Renal cortex interstitium (tissue), 15 donors: ENCODE measurements at places on chromosomes 7 and 10. TPM values are rescaled to one million over a fixed set of nuclear protein-coding genes. Genes with fewer than 3 reads are reported as not detected.

Gene OR2A12
- 0.04 TPM for polyA plus RNA-seq

Gene RPEL1
- polyA plus RNA-seq, result 0.17 TPM

Gene LRIT1
- not detected for polyA plus RNA-seq

Gene ADD3
- polyA plus RNA-seq, result 280 TPM

Gene CEP55
- polyA plus RNA-seq, result 18.2 TPM

DNA sequence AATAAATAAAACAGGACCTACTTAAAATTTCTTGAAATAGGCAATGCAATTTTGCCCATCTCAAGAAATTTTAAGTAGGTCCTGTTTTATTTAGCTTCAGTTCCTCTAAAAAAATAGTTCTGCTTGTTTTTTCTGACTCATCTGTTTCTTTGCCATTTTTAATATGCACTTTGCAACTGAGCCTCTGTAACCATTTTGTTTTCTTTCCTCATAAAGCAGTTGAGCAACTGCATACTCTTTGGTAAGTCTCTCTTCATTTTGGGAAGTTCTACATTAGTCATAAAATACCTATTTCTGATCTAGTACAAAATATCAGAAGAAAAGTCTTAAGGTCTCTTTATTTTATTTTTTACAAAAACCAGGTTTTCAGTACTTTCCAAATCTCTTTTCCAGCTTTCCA lies 18.0 kb downstream of the TAS2R40 start:
- DNase-seq, result no peak

- DNase-seq, result no peak
Observed at GRCh38 chr7:84970670-84971069, 216.2 kb downstream of the SEMA3D start.

DNA sequence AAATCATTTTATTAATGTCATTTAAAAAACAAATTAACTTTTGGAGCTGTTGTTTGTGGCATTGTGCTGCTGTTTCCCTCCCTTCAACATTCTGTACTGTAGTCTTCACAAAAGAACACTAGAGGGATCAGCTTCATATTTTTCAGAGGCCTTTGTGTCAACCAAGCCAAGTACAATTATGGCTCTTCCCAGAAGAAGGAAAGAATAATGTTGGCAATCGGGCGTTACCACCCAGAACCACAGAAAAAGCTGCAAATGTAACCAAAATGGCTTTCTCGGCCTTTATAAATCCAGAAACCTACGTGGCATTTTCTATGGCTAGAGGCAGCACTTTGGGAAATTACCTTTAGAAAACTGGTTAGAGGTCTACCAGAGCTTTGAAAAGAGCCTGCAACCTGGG lies 98.8 kb upstream of the COL1A2 start:
- no peak for DNase-seq

- no peak for DNase-seq
Observed at GRCh38 chr7:32507414-32507813, 12.1 kb downstream of the AVL9 start.

- DNase-seq, result no peak
Observed at GRCh38 chr7:157220916-157221569, 82.3 kb downstream of the UBE3C start.

DNA sequence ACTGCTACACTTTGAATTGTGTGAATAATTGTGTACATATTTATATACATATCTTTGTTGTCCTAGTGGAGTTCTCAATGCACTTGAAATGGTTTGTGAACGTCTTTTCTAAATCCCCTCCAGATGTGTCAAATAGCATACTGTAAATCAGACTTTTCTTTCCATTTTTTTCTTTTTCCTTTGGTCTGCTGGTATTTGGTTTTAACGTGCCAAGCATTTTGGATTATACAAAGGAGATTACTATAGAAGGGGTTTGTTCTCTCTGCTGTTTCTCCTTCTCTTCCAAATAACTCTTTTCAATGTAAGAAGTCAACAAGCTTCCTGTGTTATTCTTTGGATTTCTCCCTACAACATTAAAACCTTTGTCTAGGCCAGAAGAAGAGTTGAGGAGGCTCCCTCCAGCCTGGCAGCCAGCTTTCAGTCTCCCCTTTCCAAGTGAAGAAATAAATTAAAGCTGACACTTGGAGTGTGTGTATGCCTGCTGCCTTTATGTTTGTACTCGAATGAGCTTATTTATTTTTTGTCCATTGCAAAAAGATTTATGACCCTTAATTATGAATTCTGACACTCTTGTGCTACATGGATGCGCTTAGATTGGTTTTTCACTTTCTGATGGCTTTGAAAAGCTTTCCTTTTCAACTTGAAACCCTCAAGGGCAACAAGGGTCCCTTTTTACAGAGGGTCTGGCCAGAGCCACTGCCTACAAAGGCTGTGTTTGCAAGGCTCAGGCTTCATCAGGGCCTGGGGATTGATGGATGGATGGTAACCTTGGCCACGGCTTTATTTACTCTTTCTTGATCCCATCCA lies 107.8 kb downstream of the RAB18 start:
- no peak for DNase-seq

DNA sequence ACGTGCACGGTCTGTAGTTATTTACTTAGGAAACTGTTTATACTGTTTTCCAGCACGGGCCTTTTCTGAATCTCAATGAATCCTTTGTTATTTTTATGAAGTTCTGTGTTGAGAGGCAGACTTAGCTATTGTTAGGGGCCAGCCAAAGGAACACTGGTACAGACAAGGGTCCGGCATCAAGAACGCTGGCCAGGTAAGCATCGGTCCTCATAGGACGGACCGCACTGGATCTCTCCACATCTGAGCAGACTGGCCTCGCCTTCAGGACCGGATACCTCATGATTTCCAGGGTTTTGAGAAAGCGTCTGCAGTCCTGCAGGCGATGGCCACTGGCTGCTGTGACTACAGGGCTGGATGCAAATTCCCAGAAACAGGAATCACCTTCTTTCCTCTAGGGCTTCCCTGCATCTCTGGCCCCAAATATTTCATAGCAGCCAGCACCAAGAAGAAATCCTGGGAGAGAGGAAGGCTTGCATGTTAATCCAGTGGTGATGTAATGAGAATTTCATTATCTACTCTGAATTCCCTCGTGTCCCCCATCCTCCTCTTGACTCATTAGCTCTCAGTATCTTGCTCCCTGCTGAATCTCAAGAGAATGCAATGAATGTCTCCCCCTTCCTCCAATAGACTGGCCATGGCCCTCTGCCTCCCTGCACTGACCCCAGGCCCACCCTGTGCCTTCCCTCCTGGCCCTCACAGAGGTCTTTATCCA lies 325.4 kb upstream of the NPVF start:
- no peak for DNase-seq

- no peak for DNase-seq
Observed at GRCh38 chr7:157061979-157062378, 51.5 kb upstream of the MNX1 start.

DNA sequence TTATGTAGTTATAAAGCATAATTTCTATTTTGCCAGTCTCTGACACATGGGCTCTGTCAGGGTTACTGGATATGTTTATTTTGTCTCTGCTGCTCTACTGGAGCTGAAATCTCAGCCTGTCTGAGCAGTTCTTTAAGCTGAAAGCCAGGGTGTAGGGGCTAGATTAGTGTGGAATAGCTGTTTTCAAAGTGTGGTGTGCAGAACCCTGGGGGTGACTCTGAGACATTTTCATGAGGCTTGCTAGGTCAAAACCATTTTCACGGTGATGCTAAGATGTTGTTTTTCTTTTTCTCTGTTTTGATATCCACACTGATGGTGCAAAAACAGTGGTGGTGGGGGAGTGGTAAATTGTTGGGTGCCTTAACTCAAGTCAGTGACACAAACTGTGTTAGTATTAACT lies 45.5 kb downstream of the CREM start:
- DNase-seq, result no peak

DNA sequence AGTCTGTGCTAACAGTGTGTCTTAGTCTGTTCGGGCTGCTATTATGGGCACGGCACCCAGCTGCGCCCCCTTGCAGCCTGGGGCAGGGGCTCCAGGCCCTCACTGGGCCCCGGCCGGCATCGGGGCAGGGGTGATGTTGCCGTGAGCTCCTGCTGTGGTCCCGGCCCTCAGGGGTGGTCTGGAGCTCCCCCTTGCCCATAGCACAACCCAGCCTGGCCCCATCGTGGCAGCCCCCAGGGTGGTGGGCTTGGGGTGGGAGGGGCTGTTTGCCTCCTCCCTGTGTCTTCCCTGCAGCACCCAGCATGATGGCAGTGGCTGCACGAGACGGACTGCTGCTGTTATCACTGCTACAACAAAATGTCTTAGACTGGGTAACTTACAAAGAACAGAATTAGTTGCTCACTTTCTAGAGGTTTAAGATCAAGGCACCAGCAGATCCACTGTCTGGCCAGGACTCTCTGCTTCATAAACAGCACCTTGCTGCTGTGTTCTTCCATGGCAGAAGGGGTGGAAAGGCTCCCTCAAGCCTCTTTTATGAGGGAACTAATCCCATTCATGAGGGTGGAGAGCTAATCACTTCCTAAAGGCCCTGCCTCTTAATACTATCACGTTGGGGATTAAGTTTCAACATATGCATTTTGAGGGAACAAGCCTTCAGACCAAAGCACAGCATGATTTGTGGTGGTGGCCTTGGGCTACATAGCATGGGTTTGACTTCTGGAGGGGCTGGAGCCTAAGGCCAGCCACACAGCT lies 149.5 kb downstream of the SEC23IP start:
- DNase-seq, result no peak

GRCh38 chr10:8279598-8279997 lies 225.1 kb downstream of the GATA3 start:
- no peak for DNase-seq

- no peak for DNase-seq
Observed at GRCh38 chr7:131225619-131226513, 101.8 kb upstream of the MKLN1 start.

- DNase-seq, result no peak
Observed at GRCh38 chr7:17142831-17143541, 155.5 kb upstream of the AHR start.

- DNase-seq, result no peak
Observed at GRCh38 chr7:41967156-41967555, 264.3 kb upstream of the INHBA start.

DNA sequence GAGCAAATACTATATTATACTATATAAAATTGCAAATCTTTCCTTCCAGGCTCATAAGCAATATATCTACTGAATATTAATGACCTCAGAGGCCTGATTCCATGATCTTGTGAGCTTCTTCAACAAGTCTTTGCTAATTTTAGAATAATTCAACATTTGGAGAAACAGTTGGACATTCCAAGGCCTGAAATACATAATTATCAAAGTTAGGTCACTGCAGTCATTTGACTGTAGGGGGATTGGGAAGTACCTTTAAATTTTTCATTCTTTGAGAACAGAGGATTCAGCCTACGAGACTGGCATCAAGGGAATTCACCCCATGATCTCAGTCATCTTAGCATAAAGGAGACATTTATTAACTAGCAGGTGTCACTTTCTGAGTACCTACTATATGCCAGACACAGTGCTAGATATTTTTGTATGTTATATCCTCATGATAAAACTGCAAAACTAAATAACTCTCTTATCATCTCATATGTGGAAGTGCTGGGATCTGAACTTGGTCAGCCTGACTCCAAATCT lies 85.4 kb downstream of the DOCK4 start:
- DNase-seq, result no peak

GRCh38 chr7:41627645-41628298 lies 75.1 kb downstream of the INHBA start:
- no peak for DNase-seq

DNA sequence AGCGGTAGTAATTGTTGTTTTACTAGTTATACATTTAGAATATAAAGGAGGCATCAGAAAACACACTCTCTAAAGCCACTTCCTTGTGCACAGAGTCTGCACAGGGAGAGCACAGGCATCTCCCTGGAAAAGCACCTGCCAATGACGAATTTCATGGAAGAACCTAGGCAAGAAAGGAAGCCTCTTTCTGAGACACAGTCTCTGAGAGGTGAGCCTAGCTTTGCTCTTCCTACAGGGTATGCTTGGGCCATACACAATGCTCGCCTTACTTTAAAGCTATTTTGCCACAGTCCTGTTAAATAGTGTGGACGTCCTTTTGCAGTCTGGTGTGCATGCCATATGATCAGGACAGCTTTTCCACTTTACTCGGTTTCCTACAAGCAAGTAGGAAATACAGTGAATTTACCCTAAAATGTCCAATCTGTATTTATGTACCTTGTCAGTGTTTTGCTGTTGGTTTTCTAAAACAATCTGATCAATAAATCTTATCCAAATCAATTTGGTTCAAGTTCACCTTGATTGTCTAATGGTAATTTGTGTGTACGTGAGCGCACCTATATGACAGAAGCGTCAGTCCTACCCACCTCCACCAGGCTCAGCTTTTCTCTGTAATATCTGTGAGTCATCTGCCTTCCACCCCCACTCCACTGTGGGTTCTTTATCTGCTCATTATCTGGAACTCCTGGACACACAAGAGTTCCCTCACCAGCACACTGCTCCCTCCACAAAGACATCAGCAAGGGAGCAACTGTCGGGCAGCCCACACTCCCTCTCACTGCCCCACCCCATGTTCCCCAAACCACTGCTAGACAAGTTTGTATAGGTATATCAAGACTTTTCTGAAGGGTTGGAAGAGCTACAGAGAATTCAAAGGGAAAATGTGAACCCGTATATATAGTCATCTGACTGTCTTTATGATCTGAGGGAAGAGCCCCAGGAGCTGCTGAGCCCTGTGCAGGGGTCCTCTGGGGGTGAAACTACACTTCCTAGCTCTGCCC lies 65.2 kb downstream of the KLHDC10 start:
- no peak for DNase-seq

DNA sequence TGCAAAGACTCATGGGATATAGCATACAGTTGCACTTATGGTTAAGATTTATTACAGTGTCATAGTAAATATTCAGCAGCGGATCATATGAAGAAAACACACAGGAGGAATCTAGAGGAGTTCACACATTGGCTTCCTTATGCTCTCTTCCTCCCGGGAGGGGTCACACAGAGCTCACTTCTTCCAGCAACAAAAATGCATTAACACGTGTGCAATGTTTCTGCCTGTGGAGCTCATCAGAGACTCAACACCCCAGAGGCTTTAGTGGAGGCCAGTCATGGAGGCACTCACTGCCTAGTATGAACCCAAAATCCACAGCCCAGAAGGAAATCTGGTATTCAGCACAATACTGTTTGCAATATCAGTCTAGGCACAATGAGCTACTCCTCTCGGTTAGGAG lies 202.8 kb upstream of the PRSS1 start:
- no peak for DNase-seq

DNA sequence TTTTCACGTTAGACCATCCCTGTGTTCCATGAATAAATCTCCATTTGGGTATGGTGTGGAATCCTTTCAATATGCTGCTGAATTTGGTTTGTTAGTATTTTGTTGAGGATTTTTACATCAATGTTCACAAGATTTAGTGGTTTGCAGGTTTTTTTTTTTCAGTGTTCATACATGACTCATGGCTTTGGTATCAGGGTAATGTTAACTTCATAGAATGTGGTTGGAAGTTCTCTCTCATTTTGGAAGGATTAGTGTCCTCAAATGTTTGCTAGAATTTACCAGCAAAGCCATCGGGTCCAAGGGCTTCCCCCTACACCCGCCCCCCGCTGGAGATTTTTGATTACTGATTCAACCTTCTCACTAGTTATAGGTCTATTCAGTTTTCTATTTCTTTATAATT lies 398.0 kb downstream of the NXPH1 start:
- DNase-seq, result no peak

- no peak for DNase-seq
Observed at GRCh38 chr10:122588381-122588780, 27.8 kb downstream of the DMBT1 start.

- no peak for DNase-seq
Observed at GRCh38 chr7:70574970-70575799, 556.8 kb upstream of the GALNT17 start.

- DNase-seq, result no peak
Observed at GRCh38 chr10:78915190-78915518, 153.6 kb upstream of the ZMIZ1 start.
